H9 (cell line): ENCODE measurements at places on chromosomes 3 and 15. TPM values are rescaled to one million over a fixed set of nuclear protein-coding genes. Genes with fewer than 3 reads are reported as not detected.

- no peak for DNase-seq
- H3K27me3 ChIP-seq = no peaks in the 10 kb centered on the region
- no peaks in the 10 kb centered on the region for H3K36me3 ChIP-seq
- no peak overlapping the region for H3K27ac ChIP-seq
- no peak overlapping the region for H3K4me3 ChIP-seq
Observed at GRCh38 chr15:63912061-63912615, 78.4 kb upstream of the HERC1 start.

DNA sequence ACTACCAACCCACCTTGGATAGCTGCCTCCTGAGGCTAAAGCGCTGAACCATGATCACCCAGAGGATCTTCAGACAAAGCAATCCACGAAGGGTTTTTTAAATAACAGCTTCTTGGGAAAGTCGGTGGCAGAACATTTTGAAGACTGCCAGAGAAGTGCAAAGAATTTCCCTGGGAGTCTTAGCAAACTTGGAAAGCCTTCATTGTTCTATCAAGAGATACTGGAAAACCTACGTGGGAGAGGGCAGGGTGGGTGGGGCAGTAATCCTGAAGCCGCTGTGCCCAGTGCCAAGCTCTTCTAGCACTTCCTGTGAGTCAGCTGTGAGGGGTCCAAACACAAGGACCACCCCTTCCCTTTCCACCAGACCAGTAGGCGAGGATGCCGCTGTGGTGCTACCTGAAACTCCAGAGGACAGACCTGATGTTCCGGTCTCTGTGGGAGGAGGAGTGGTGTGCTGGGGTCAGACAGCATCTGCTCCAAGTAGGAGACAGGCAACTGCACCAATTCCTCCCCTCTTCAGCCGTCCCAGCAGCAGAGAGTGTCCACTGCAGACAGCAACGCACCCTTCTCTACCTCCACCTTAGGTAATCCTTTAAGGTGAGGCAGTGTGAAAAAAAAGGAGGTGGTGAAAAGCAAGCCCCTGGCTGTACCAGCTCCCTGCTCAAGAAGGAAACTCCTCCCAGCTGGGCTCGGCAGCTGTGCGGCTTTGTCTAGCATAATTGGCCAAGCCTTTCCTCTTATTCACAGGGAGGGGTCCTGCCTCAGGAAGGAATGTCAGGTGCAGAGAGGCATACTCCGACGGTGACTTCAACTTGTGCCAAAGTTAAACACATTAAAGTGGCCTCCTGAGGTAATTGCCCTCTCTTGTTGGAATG is 99.0 kb downstream of the TMCC1 start:
- H3K36me3 ChIP-seq = no peaks in the 10 kb centered on the region
- H3K27ac ChIP-seq = no peak overlapping the region
- H3K4me1 ChIP-seq = peaks cover 2% of the 10 kb centered on the region
- no peaks in the 10 kb centered on the region for H3K27me3 ChIP-seq
- peak; percentile 92 for DNase-seq

DNA sequence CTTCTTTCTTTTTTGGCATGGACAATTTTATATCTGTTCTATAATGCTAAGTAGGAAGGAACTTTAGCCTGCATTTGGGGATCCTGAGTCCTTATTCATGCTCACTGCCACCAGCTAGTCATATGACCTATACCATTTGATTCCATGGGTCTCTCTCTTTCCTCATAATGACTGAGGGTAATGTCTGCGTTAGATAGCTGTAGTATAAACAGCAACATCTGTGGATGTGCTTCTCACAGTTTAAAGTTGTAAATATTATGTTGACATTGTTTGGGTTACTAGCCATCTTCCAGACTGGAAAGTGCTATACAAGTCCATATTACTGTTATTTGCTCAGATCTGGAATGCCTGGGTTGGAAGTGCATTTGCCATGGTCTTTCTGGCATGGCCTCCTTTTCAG is 274.9 kb upstream of the SEMA6D start:
- no peak for DNase-seq
- no peak overlapping the region for H3K4me3 ChIP-seq
- no peak overlapping the region for H3K27ac ChIP-seq

CAMK2N2 gene
- total RNA-seq = 12.6 and 13.9 TPM in 2 replicates

C15orf62 gene
- total RNA-seq = 0.44 and 0.70 TPM in 2 replicates

DNA sequence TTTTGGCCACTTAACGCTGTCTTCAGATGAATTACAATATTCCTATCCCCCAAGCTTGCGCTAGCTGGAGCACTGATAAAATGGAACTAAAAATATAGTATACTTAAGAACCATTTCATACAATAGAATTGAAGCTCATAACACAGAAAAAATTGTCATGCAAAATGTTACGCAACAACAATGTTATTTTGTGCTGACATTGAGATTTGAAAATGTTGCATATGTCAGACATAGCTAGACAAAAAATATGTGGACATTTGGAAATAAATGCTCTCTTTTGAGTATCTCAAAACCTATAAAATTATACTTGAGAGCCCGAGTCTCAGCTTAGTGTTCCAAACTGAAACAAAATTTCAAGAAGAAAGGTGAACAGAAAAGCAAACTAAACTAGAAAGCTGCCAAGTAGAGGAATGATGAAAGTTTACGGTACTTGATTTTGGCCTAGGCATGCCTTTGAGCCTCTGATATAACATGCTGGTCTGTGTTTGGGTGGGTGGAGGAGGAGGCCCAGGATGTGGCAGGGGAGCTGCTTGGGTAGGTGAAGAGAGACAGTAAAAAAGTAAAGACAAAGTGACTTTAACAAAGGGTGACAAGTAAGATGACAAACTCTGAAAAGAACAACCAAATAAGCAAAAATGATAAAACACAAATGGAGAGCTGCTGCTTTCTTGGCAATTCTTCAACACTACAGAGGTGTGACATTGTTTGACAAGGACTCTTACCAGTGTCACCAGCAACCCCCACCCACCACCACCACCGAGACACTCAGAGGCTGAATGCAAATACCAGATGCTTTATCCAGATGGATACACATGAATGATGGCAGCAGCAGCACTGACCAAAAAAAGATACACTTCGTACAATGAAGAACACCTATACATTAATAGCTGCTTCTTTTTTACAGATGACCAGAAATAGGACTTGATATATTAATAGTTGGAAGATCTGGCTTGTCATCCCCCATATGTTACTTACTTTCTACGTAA is 129.3 kb upstream of the FEZF2 start:
- H3K4me3 ChIP-seq = no peak overlapping the region
- no peak overlapping the region for H3K27ac ChIP-seq
- H3K36me3 ChIP-seq = no peaks in the 10 kb centered on the region
- no peaks in the 10 kb centered on the region for H3K4me1 ChIP-seq

DNA sequence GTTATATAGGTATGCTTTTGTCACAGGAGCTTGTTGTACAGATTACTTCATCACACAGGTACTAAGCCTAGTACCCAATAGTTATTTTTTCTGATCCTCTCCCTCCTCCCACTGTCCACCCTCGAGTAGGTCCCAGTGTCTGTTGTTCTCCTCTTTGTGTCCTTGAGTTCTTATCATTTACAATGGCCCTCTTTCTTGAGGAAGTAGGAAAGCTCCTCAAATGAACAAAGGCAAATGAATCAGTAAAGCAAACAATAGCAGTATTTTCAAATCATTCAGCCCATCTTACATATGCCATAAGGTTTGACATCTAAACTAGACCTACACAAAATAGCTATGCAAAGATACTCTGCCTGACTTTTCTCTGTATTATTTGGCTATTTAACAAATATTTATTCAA is 211.5 kb downstream of the CDIN1 start:
- no peak overlapping the region for H3K27ac ChIP-seq
- H3K36me3 ChIP-seq = peaks cover 3% of the 10 kb centered on the region; the same call in 1 of the 3 replicates
- H3K4me1 ChIP-seq = no peaks in the 10 kb centered on the region
- no peak overlapping the region for H3K4me3 ChIP-seq
- DNase-seq = no peak
- H3K27me3 ChIP-seq = no peaks in the 10 kb centered on the region

GRCh38 chr3:56291244-56291680 is 177.0 kb downstream of the ERC2 start:
- H3K4me1 ChIP-seq = peaks cover 5% of the 10 kb centered on the region; the same call in 1 of the 2 replicates
- peaks cover 14% of the 10 kb centered on the region for H3K36me3 ChIP-seq
- no peak overlapping the region for H3K4me3 ChIP-seq
- H3K27ac ChIP-seq = no peak overlapping the region
- DNase-seq = no peak

DNA sequence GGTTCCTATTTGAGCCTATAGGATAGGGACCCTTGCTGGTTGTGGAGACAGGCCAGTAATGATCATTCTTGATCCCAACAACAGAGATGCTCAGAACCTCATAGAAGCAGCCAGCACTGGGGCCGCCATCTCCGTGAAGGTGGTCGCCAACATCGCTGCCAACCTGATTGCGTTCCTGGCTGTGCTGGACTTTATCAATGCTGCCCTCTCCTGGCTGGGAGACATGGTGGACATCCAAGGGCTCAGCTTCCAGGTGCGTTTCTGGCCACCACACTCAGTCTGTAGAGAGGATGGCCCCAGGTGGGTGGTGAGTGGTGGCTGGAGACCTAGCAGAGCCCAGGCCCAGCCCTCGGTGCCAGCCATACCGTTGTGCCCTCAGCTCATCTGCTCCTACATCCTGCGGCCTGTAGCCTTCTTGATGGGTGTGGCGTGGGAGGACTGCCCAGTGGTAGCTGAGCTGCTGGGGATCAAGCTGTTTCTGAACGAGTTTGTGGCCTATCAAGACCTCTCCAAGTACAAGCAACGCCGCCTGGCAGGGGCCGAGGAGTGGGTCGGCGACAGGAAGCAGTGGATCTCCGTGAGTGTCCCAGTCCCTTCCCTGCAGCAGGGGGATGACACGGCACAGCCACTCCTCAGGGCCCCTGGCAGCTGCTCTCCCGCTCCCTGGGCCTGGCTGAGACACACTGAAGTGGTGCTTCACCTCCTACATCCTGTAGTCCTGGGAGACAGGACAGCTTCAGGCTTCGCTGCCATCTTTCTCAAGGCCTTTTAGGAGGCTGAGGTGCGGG is 46.5 kb upstream of the PDE8A start:
- H3K27me3 ChIP-seq = no peaks in the 10 kb centered on the region
- H3K4me3 ChIP-seq = no peak overlapping the region
- no peak overlapping the region for H3K27ac ChIP-seq
- no peaks in the 10 kb centered on the region for H3K4me1 ChIP-seq
- no peaks in the 10 kb centered on the region for H3K36me3 ChIP-seq
- DNase-seq = peak; percentile 68

DNA sequence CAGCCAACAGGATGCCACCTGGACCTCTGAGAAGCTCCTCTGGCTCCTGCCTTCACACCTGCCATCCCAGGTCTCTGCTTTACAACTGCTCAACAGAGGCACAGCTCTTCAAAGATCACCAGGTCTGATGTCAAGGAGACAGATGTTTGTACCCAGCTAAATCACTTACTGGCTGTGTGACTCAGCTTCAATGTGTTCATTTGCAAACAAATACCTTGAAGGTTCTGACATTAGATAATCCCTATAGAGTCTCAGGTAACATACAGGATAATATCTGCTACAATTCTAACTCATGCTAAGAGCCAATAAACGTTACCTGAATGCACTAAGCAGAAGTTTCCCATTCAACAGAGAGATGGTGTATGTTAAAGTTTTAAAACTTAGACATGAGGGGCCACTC is 163.4 kb upstream of the IGF1R start:
- H3K36me3 ChIP-seq = no peaks in the 10 kb centered on the region
- no peak overlapping the region for H3K4me3 ChIP-seq
- DNase-seq = no peak
- no peaks in the 10 kb centered on the region for H3K27me3 ChIP-seq
- H3K4me1 ChIP-seq = no peaks in the 10 kb centered on the region
- H3K27ac ChIP-seq = no peak overlapping the region

DNA sequence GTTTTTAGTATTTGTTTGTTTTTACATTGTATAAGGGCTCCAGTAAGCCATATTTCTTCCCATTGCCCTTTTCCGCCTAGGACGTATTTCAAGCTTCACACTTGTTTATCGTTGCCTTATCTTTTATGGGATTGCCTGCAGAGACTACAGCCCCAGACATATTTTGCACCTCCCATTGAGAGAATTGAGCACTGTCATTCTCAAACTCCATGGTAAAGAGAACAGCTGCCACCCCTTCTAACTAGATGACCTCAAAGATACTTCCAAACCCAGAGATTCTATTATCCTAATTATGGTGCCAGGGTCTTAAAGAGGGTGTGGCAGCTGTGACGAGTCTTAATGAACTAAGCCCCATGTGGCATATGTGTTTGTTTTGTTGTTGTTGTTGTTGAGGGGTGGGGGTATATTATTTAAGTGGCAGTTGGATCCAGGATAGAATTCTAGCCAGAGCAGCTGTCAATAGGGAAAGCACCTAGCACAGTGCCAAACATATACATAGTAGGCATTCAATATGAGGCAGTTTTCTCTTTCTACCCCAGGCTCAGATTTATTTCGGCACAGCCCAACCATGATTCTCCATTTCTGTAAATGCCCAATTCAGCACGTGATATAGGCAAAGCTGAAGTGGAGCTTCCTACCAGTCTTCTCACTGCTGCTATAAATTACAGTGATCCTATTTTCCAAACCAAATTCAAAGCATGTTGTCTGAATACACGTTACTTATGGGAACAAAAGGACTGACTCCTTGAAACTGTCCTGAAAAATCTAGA is 932 bp upstream of the TP53BP1 start:
- no peaks in the 10 kb centered on the region for H3K27me3 ChIP-seq
- peaks cover 24% of the 10 kb centered on the region for H3K36me3 ChIP-seq
- no peak overlapping the region for H3K27ac ChIP-seq
- no peak for DNase-seq
- H3K4me1 ChIP-seq = peaks cover 8% of the 10 kb centered on the region; the same call in 1 of the 2 replicates

SIDT1 gene
- total RNA-seq = not detected in 2 replicates

- no peaks in the 10 kb centered on the region for H3K27me3 ChIP-seq
- no peak overlapping the region for H3K27ac ChIP-seq
- H3K4me1 ChIP-seq = no peaks in the 10 kb centered on the region
Observed at GRCh38 chr3:24615177-24615576, 120.5 kb upstream of the THRB start.
